Stimulated activated CD8-positive, alpha-beta memory T cell treated with anti-CD3 and anti-CD28 coated beads, Interleukin-7, amount 100 ng/mL, for 24 hours (primary cell): ENCODE measurements at places on chromosomes 3 and 15.

DNA sequence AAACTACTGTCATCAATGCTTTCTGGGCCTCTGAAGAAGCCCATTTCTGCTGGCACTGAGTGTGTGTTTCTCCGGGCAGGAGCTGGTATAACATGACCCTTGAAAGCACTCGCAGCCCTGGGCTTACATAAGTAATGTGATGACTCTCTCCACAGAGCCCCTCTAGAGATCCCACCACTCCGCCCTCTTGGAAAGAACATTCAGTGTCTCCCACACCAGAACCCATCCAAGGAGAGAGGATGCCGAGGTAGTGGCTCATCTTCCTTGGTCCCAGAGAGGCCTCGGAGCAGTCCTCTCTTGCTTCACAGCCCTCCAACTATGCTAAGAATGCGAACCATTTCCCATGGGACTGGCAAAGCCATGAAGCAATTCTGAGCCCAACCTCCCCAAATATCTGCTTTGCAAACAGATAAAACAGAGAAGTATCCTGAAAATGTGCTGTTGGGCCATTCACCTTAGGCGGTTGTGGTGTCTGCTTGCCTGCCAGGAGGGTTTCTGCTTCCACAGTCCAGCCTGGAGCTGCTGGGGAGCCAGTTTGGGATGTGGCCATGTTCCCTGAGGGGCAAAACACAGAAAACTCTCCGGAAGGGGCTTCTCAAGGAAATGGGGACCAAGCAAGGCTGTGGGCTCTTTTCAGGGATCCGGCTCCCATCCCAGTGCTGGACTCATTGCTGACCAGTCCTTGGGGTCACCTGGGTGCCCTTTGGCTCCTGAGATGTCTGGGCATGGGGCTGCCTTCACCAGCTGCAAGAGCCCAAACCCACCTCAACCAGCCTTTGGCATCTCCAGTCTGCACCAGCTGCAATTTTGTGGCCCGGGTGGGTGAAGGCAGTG lies 47.3 kb downstream of the AMOTL2 start:
- DNase-seq: no peak

DNA sequence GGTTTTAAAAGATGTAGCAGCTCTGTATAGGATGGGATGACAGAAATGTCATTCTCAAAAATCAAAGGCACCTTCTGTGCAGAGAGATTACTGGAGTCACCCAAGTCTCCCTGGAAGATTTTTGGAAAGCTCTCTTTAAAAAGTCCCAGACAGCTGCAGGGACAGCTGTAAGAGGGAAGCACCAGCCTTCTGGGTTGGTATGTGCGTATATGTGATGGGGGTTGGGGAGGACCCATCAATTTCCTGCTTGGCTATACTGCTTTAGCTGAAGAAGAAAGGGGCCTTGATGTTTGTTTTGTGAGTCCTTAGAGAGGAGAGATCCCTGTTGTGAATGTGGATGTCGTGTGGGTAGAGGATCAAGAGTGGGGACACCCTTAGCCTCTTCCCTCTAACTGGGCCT lies 5.4 kb upstream of the SEC11A start:
- DNase-seq: no peak

- DNase-seq: no peak
Measured at GRCh38 chr15:48861813-48862431, 16.0 kb upstream of the EID1 start.

DNA sequence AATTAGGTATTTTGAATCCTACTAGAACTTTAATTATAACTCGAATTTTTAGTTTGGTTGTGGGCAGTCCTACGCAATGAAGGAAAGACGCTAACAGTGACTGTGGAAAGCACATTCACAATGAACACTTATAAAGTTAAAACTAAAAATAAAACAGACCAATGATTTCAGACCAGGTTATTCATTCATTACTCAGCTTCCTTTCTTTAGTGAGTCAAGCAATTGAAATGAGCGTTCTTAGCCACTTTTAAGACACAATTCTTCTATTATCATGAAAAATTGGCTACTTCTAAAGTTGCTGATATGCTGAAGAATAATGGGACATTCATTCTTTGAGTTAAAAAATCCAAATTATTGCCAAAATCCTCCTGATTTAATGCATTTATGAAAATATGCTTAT lies 66.0 kb upstream of the CMSS1 start:
- no peak for DNase-seq

DNA sequence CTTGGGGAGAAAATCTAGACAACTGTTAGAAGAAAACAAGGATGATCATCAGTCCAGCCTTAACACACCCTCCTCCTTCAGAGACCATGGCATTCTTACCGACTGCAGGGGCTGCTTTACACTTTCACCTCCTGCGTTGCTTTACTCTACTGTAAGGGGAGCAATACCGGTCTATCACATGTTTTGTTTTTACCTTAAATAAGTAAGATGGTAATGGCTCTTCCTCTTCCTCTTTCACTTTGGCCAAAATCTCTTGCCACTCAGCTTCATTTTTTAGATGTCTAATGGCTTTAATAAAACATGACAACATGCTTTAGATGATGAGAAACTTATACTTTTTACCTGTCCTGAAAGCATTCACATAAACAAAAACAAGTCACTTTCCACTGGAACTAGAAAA lies 33.4 kb upstream of the STIMATE start:
- DNase-seq: no peak

- no peak for DNase-seq
Measured at GRCh38 chr3:177615015-177615414, 417.7 kb upstream of the TBL1XR1 start.

DNA sequence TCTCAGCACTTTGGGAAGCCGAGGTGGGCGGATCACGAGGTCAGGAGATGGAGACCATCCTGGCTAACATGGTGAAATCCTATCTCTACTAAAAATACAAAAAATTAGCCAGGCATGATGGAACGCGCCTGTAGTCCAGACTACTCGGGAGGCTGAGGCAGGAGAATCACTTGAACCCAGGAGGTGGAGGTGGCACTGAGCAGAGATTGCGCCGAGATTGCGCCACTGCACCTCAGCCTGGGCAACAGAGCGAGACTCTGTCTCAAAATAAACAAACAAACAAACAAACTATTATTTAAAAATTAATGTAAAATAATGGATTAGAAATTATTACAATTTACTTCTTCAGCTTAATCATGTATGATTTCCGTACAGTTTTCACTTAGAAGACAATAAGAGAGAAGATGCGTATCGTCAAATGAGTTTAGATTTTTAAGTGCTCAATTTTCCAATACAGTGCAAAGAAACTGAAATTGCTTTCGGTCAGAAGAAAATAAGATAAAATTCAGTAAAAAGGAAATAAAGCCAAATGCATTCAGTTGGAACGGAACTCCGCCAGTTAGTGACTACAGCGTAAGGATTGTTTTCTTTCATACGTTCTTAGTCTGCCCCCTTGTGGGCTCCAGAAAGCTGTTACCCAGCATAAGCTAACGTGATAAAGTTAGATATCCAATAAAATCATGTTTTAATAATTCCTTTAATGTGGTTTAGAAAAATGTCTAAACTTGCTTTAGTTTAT lies 24.8 kb downstream of the AADAC start:
- DNase-seq: no peak

GRCh38 chr3:148950806-148951205 lies 40.5 kb upstream of the GYG1 start:
- no peak for DNase-seq

- DNase-seq: no peak
Measured at GRCh38 chr3:66363148-66363547, 137.7 kb downstream of the LRIG1 start.

DNA sequence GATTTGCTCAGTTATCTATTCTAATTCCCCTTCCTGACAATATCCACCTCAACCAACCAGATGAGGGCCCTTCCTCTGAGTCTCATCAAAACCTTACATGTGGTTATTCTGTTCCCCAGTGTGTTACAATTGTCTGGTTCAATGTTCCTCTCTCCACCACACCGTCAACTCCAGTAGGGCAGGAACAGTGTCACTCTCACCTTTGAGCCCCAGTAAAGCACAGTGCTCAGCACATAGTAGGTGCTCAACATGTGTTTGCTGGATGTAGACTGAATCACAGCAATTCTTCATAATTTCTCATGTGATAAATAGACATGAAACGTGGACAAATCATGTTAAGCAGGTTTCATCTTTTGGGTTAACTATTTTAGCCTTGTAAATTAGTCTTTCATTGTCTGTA lies 103.0 kb upstream of the EIF1B start:
- DNase-seq: no peak

DNA sequence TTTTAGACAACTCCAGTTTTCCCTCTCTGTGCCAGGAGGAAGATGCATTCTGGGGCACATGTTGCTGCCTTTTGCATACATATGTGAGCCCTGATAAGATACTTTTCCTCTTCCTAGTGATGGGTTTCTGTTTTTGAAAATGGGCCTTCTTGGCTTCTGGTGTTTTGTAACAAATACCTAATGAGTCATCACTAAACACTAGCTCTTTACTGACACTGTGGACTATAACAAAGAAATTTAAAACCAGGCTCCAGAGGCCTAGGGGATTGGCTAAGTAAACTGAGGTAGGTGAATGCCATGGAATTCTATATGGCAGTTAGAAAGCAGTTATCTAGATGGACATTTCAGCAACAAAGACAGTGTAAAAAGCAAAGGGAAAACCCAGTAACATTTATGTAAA lies 93.4 kb upstream of the NR2E3 start:
- no peak for DNase-seq

DNA sequence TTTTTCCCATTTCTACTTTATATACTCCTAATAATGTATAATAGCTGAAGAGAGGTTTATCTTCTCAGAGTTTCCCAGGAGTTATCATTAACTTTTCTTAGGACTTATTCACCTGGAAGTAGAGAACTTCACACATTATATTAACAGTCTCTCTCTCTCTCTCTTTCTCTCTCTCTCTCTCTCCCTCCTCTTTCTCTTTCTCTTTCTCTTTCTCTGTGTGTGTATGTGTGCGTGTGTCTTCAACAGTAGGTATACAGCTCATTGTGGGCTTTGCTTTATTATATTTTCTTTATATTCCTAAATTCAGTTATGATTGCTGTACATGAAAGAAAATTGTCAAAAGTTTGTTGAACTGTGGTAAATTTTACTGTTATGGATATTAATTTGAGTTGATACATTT lies 353.8 kb downstream of the ROBO1 start:
- DNase-seq: no peak

- DNase-seq: no peak
Measured at GRCh38 chr3:33075995-33076394, 21.0 kb downstream of the GLB1 start.

- no peak for DNase-seq
Measured at GRCh38 chr3:134650431-134651346, at the start of gene KY. TSS of gene KY (minus strand) at chr3:134651022. CDS start at chr3:134650960, 62 bp downstream.

DNA sequence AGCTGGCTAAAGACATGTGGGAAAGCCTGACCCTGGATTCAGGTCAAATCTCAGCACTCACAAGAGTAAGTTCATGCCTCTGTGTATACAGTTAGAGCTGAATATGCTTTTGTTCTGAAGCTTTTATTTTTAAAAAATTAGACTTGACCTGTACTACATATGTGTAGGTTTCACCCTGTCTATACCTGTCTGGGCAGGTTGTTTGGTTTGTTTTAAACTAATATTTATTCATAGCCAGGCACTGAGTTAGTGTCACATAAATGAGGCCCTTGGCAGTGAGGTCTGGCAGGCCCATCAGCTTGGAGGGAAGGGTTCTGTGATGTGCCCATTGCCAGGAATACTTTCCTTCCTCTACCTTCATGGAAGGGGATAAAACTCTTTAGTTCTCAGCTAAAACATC lies 1.9 kb downstream of the DNAJA4 start:
- no peak for DNase-seq

DNA sequence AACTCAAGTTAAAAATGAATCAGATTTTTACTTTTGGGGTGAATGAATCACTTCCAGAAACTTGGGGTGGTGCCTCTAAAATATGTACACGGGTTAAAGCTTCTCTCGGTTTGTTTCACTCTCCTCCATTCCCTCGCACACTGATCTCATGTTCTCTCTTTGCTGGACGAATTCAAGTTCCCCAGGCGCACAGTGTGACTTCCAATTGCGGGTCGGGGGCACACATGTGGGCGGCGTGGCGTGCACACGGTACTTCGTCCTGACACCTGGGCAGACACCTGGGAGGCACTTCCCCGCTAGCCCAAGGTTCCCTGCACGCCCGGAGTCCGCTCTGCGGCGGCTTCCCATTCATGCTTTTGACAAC lies 692 bp downstream of the SCAANT1 start:
- no peak for DNase-seq

GRCh38 chr3:126087552-126088175 lies 3.7 kb upstream of the SLC41A3 start:
- no peak for DNase-seq

DNA sequence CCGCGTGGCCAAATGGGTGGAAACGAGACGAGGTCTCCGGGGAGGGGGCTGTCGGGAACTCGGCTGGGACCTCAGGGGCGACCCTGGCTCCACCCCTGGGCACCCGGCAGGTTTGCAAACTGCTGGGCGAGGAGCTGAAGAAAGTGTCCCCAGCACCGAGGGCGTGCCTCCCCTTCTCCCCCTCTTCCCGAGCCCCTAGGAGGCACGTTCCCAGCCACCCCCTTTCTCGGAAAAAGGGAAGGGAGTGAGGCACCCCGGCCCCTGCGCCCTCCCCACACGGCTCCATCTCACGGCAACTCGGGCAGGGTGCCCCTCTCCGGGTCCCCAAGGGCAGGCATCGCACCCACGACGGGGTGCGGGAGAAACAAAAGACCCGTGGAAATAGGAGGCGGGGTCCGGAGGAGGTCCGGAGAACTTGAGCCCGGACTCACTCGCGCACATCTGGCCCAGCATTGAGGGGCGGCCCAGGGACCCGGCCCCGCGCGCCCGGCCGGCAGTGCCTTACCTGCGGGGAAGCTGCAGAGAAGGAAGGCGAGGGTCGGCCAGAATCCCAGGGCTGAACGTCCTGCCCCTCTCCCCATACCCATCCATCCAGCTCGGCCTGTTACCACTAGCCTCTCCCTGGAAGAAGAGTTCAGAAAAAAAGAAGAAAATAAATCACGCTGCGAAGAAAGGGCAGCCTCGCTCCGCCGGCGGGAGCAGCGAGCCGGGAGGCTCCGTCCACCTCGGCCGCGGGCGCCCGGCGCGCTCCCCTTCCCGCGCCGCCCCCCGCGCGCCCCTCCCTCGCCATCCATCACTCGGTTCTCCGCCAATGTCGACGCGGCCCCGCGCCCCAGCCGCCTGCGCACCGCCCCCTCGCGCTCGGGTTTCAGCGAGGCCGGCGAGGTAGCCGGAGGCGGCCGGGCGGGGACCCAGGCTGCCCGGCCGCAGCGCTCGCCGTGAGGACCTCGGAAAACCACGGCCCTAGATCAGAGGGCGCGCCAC lies 16.3 kb downstream of the RGMA start:
- DNase-seq: no peak

GRCh38 chr3:160370987-160371857 lies 27.8 kb downstream of the IFT80 start:
- no peak for DNase-seq

DNA sequence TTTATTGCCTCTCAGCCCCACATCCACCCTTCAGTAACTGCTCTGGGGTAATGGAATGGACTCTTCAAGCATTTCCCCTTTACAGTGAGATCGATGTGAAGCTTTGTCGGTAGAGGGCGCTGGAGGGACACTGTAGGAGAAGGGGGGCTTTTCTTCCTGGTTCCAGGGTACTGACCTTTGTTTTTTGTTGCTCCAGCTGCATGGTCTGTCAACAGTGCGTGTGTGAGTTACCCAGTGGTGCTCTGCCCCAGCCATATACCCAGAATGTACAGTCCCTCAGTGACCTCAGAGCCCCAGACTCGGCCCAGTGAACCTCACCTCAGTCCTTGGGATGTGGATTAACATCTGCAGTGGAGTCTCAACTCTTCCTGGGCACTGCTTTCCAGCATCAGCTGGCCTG lies 180.3 kb upstream of the TSC22D2 start:
- no peak for DNase-seq
